Stimulated activated CD8-positive, alpha-beta memory T cell treated with anti-CD3 and anti-CD28 coated beads, Interleukin-12 subunit alpha, Interleukin-12 subunit beta, amount 100 ng/mL, for 4 hours (primary cell): ENCODE measurements at places on chromosomes 7 and 10.

GRCh38 chr7:134932707-134933370, 53.5 kb upstream of the AGBL3 start:
- DNase-seq = no peak

DNA sequence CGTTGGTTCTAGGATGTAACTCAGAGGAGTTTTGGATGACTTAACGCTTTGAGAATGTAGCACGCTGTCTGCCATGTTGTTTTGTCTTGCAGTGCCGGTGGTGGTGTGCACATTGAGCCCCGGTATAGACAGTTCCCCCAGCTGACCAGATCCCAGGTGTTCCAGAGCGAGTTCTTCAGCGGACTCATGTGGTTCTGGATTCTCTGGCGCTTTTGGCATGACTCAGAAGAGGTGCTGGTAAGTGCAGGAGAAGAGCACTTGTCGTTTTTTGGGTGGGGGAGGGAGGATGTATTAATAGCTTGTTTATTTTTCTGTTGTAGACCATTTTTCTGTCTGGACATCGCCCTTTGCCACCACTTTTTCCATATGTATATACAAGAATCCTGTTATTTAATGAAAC, 6.3 kb downstream of the NDUFB2 start:
- DNase-seq = no peak

- no peak for DNase-seq
Measured at GRCh38 chr7:5523052-5523711, 99.5 kb upstream of the TNRC18 start.

DNA sequence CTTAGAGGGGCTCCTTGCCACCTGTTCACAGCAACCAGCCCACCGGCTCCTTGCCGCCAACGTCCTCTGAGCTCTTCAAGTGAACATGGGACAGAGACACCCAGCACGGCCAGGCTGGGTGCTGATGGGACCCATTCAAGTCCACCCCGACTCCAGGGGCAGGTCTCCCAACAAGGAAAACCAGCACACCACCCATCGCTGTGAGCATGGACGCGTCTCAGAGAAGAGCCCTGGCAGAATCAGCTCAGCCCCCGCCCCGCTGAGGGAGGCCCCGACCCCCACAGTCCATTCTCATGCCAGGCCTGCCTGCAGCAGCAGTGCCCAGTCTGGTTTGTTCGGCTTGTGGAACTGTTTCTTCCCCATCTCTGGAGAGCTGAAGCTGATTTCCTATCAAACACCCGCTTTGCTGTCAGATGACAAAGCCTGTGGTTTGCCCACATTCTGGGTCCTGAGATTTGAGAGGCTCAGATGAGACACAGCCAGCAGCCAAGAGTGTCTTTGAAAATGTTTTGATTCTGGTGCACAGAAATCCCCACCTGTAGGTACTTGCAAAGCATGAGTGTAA, 216.6 kb downstream of the ZMYND11 start:
- no peak for DNase-seq

DNA sequence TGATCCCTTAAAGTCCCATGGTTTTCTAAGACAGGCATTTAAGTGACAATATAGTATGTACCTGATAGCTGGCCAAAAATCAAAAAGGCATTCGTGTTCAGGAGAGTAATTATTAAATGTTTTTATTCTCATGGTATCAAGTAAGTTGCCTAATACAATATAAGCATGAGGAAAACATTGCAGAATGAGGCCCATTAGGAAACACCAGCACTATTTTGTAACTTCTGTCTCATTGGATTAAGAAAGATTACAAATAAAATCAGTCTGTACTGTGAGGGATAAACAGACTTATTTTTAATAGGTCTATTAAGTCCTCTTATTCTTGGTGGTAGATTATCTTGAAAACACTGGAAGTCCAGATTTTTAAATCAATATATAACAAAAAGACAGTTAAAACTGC, 110.1 kb downstream of the SNX13 start:
- DNase-seq = no peak

DNA sequence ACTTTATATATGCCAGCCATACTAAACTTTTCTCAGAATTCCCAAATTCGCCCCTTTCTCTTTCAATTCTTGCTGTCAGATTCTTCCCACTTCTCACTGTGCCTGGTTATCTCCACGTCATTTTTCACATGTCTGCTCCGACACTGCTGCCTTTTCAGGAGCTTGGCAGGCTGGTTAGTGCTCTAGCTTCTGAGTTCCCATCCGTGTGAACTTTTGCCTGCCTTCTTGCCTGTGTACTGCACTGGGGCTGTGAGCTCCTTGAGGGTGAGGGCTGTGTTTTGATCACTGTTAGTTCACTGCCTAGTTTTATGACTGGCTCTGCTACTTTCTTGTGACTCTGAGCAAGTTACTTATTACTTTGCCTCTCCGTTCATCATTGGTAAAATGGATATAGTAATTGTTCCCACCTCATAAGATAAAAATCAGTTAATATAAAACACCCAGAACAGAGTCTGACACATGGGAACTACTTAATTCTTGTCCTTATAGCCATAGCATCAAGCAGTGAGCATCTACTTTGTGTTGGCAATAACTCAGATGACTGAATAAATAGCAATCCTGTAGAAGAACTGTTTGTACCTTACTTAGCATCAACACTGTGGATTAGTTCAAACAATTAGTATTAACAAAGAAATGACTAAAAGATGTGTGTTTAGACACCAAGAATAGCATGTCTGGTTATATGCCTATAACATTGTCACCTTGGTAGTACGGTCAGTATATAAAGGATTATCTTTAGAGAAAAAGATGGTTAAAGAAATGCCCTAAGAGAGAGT, 5.5 kb downstream of the GSTO1 start:
- DNase-seq = no peak

DNA sequence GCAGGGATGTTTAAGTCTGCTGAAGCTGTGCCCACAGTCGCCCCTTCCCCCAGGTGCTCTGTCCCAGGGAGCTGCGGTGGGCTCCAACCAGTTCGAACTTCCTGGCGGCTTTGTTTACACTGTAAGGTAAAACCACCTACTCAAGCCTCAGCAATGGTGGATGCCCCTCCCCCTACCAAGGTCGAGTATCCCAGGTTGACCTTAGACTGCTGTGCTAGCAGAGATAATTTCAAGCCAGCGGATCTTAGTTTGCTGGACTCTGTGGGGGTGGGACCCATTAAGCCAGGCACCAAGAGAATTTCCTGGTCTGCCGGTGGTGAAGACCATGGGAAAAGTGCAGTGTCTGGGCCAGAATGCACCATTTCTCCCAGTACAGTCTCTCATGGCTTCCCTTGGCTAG, 56.0 kb downstream of the CCDC7 start:
- no peak for DNase-seq
